Neuronal stem cell (in vitro differentiated cells): ENCODE measurements at places on chromosomes 4 and X.

DNA sequence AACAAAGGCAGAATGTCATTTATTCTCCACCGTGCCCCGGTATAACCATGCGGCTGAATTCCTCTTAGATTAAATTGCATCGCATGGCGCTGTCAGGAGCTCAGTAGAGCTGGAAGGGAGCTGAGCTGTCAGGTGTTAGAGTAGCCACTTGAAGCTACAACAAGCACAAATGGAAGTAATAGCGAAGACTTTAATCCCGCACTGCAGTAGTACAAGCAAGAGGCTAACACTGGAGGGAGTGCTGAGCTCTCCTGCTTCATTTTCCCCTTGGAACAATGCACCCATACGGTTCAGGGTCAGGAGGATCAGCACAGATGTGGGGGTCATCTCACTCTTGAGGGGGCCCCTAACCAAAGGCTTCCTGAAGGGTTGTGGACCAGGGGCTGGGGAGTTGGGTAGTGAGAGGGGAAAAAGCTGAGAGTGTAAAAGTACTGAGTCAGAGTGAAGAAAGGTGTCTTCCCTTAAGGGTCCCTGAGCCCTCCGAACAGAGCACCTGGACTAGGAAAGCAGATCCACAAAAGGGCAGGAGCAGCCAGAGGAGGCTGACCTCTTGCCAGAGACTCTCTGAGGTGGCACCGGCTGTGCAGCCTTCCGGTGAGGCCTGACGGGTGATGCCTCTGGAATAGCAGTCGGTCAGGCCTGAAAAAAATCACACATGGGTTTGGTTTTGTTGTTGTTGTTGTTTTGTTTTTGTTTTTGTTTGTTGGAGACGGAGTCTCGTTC lies 36.0 kb upstream of the CBR4 start:
- no peak for DNase-seq

DNA sequence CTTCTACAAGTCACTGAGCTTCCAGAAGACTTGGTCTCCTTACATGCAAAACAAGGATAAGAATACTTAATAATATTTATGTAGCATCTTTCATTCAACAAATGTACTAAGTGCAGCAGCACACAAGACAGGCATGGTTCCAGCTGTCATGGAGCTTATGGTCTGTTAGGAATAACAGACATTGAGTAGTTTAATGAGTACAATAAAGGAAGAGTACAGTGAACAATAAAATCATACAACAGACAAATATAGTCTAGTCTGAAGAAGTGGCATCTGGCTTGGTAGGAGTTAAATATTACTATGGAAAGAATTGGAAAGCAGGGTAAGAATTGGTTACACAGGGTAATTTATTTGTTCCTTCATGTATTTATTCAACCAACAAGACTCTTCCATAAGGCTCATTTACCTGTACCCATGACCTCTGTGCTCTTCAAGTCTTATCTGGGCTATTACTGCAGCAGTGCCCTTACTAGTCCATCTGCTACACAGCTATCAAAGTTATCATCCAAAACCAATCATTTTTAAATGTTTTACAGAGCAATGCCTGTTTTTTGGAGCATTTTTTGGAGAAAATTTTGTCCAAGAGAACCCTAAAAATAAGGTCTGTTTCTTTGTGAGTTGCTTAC lies 101.1 kb upstream of the RPL34 start:
- DNase-seq: no peak

DNA sequence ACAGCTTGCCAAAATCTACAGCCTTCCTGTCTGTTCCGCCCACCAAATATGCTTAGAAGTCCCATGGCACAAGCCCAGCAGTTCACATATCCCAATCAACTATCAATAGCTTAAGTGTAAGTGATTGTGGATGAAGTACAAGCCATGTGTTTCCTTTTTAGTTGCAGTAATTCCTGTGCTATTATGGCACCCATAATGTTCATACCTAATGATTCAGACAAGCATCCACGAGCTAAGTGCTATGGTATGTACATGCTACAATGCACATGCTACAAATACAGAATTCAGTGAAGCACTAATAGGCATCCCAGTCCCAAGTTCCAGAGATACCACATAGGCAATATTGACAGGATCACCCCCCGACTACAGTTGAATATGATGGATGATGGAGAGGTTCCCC lies 94.5 kb downstream of the PCDH19 start:
- DNase-seq: no peak

- DNase-seq: no peak
Measured at GRCh38 chr4:147340111-147340510, 140.8 kb upstream of the EDNRA start.

GRCh38 chr4:176671532-176671931 lies 121.2 kb downstream of the VEGFC start:
- DNase-seq: no peak

DNA sequence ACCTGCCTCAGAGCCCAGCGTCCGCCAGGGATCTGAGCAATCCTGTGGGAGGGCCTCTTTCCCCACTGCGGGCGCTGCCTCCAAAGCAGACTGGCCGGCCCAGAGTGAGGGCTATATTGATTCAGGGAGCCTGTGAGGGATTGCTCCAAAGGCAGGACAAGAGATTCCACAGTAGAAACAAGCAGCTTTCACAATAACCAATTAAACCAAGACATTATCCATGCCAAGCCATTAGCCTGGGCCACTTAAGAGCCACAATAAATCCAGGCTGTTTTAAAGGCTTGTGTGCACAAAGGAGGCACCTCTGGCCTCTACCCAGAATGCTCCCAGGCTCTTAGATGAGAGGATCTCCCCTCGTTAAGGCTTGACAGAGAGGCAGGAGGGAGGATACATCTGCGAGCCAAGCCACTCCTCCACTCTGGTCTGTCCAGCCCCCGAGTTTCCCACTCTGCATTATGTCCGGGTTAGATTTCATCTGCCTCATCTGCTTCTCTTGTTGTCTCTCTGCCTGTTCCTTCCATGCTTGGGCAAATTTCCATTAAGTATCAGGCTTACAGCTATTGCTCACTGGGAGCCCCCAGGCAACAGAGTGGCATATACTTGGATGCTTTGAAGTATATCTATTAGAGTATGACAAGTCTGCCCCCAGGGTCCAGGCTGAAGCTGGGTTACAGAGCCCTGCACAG lies 357.9 kb downstream of the UNC5C start:
- DNase-seq: peak; percentile 82
